ENCODE measurements at places on chromosomes 2 and 18. TPM values are rescaled to one million over a fixed set of nuclear protein-coding genes. Genes with fewer than 3 reads are reported as not detected.

GRCh38 chr18:74582642-74583041 lies 15.0 kb upstream of the ZNF407 start:
- no peak for DNase-seq

DNA sequence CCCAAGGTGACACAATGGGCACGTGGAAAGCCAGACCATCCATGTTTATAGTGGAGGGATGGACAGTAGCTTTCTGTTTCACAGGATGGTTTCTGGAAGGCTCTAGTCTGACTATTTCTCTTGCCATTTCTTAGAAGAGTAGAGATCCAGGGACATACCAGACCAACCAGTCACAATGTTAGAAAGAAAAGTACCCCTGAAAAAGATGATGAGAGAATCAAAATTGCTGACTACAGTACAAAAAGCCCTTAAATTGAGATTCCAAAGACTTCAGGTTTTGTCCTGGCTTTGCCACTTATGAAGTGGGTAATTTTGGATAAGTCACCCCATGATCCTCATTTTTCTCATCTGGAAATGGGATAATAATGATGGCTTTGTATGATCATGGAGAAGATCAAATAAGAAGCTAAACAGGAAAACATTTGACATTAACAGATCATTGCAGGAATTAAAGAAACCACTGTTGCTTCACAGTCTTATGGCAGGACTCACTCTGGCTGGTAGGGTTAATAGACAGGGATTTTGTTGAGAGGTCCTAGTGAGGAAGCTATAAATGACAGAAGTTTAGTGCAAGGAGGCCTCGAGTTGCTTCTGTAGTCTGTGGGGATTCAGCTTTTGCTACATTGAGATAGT lies 386.0 kb downstream of the IRS1 start:
- DNase-seq: no peak

DNA sequence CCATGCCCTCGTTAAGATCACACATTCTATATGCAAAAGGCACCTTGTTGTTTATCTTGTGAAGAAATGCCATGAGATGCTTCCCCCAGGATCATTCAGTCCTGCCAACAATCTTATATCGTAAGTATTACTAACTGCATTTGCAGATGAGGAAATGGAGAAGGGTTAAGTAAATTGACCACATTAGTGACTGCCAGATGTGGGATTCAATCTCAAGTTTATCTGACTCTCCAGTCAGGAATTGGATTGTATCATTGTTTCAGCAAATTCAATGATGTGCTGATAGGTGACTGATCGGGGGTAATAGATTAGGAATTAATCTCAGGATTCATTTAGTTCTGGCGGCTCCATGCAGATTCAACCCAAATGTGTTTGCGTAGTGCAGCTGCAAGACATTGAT lies 106.2 kb downstream of the CNTNAP5 start:
- DNase-seq: no peak

GRCh38 chr2:191318729-191319078 lies 73.5 kb downstream of the MYO1B start:
- peak; percentile 35 for DNase-seq

- DNase-seq: no peak
Measured at GRCh38 chr2:199922856-199923255, 11.8 kb downstream of the C2orf69 start.

DNA sequence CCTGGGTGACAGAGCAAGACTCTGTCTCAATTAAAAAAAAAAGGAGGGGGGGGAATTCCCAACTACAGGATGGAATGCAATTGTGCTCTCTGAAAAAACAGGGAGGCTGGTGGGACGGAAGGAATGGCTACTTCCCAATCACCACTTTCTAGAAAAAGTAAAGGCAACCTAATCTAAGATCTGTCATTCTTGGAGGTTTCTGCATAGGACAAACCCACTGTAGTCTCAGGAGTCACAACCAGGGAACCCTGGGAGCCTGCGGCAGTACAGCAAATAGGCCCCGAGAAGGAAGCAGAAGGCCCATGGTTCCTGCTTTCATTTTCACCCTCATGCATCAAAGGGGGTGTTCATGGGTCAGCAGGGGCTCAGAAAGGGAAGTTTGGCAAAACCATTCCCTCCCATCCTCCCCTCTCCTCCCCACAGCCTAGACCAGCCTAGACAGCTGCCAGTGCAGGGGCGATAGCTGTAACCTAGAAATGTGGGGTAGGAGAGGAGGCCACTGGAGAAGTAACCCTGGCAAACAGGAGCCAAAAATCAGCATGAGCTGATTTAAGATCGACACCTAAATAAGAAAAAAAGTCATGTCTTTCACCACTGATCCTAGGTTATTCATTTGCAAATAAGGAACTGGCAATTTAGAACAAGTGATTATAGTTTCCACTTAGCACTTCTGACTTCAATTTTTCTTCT lies 48.0 kb downstream of the TRABD2A start:
- DNase-seq: no peak

DNA sequence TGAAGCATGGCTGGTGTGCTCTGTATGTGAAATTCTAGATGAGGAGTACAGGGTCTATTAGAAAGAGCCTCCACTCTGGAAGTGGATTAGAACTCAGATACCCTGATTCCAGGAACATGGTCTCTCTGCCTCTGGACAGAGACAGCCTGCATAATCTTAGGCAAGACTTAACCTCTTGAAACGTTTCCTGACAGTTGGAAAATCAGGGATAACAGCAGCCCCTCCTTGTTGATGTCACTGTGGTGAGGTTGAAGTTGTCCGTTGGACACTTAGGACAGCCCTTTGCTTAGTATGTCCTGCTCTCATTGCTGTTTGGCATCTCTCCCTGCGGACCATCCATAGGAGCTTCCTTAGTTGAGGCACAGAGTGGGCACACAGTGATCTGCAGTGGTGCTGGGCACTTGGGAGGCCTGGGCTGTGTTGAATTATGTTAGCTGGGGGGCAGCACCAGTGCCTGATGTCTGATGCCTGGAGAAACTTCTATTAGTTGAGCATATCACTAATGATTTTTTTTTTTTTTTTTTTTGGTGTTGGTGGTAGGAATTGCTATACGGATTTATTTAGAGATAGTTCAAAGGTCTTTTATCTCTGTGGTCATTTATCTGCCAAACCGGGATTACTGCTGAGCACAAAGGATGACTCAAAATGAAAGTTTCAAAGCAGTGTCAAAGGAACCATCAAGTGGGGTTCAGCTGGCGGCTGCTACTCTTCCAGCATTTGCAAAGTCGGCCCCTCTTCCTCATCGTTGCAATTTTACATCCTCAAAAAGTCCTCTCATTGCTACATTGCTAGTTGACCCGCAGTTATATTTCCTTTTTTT lies 28.8 kb downstream of the SETBP1 start:
- no peak for DNase-seq

- DNase-seq: peak; percentile 68
Measured at GRCh38 chr2:119255760-119256581, 32.3 kb downstream of the STEAP3 start.

DNA sequence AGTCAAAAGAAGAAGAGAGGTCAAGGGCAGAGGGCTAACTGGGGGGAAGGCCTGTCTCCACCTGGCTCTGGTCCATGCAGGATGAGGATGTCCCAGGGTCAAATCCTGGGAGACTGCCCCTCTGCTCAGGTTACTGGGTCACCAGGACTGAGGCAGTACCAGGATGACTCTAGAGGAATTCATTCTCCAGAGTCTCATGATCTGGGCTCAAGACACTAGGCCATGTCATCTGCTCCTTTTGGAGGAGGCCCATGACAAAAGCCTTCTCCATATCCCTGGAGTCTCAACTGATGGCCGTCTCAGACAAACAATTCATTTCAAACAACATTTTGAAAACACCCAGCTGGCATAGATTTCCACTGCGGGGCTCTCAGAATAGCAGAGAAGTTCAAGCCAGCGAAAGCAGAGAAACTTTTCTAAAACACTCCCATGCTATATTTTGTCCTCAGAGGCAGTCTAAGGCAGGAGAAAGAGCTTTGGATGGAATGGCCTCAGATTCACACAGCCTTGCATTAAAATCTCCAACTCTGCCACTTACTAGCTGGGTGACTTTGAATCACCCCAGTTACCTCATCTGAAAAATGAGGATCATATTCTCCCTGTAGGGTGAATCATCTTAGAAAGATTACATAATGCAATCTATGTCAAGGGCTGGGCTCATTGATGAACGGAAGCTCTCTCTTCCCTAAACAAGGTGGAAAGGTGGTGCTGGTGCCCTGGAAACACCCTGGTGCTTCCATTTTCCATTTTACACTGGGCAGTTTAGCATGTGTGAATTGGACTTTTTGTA lies 48.8 kb upstream of the LCLAT1 start:
- no peak for DNase-seq

GRCh38 chr2:122866095-122866494 lies 1110.6 kb downstream of the TSN start:
- no peak for DNase-seq

GRCh38 chr2:192534072-192534471 lies 339.3 kb upstream of the TMEFF2 start:
- DNase-seq: no peak

GRCh38 chr2:6054161-6054671 lies 362.0 kb downstream of the SOX11 start:
- peak; percentile 23 for DNase-seq

GRCh38 chr2:28408764-28409599 lies 16.3 kb downstream of the FOSL2 start:
- no peak for DNase-seq

DNA sequence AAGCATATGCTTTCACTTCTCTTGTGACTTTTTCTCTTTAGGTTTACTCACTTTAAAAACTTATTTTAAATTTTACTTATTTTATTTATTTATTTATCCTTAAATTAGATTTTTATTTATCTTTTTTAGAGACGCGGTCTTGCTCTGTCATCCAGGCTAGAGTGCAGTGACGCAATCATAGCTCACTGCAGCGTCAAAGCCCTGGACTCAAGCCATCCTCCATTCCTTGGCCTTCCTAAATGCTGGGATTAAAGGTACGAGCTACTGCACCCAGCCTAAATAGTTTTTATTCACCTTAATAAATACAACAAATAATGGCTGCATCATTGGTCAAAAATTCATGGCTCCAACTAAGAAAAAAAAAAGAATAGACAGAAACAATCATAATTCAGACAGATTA lies 415.7 kb upstream of the FIGN start:
- DNase-seq: no peak

GRCh38 chr2:203721781-203722300 lies 15.4 kb downstream of the CD28 start:
- DNase-seq: no peak

GRCh38 chr2:96164459-96165184 lies 19.4 kb upstream of the DUSP2 start:
- peak; percentile 88 for DNase-seq

DNA sequence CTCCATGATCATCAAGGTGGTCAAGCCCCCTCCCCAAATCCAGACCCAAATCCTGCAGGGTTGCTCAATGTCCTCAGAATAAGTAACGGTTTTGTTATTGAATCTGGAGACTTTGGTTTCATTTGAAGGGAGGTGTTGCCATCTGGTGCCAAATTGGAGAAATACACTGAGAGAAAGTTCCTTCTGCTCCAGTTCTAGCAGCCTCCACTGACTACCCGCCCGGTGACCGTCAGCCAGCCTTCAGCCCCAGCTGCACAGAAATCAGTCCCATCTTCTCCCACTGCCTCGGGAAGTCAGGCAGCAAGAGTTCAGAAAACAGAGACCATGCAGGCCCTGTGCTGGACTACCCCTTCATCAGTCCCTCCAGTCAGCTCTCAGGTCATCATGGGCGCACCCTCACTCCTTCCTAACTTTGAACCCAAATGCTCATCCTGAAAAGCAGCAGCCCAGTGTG lies 38.7 kb downstream of the PKDCC start:
- peak; percentile 82 for DNase-seq

DNA sequence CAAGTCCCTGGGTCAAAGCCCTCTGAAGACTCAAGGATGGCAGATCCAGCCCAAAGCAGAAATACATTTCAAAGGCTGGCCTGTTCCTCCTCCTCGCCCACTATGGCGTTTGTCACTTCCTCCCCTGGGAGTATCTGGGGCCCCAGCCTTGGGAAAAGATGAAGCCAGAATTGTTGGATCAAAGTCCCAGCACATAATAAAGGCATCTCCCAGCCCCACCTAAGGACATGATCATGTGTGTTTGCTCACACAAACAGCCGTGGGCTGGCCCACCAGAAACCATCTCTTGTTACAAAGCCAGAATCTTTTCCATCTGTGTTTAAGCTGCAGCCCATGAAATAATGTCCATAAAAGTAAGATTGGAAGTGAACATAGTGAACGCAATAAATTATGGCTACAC lies 50.1 kb upstream of the HAAO start:
- DNase-seq: no peak

- no peak for DNase-seq
Measured at GRCh38 chr2:11863103-11863502, 116.7 kb downstream of the LPIN1 start.

- DNase-seq: peak; percentile 63
Measured at GRCh38 chr2:132670496-132671150, 618 bp upstream of the LYPD1 start.

GRCh38 chr2:72081451-72081850 lies 66.2 kb downstream of the CYP26B1 start:
- DNase-seq: no peak

DNA sequence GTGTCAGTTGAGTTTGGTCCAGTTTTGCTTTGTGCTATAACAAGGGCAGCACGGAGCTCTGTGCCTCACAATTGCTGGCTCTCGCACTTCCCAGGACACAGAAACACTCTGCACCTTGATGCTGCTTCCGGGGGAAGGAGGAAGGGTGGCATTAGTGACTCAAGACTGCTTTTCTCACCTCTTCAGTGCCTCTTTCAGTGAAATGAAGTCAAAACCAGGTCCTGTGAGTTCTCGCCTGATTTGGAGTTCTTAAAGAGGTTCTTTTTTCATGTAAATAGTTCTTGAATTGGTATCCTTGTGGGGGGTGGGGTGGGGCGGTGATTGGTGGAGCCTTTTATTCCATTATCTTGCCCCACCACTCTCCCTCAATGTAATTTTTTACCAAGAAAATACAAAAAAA lies 91.5 kb upstream of the MYT1L start:
- no peak for DNase-seq

DNA sequence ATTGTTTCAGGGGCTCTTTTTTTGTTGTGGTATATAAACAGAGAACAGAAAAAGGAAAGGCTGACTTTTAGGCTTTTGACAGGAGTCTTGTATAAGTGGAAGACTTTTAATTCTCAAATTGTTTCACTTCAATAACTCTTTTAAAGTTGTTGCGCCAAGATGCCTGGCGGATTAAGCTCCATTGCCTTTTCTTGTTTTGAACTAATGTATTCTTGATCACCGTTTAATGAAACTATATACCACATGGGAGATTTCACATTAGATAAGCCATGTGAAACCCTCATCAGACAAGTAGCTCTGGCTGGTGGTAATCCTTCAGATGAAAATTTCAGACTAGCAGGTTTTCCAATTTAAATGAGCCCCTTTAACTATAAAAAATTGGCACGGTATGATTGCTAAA lies 257.4 kb downstream of the CCDC178 start:
- DNase-seq: no peak

GRCh38 chr2:232483311-232483922 lies 4.2 kb downstream of the ECEL1 start:
- DNase-seq: peak; percentile 43

OTOS gene
- not detected for total RNA-seq

CREG2 gene
- total RNA-seq: 0.03 TPM

EGR4 gene
- total RNA-seq: 0.04 TPM

TUBA3E gene
- not detected for total RNA-seq

MOCOS gene
- total RNA-seq: 2.4 TPM

RNF125 gene
- 12.1 TPM for total RNA-seq

UNC50 gene
- 37.1 TPM for total RNA-seq

SERPINB13 gene
- not detected for total RNA-seq

IMPA2 gene
- total RNA-seq: 210 TPM

UGT1A1 gene
- not detected for total RNA-seq

TEKT4 gene
- total RNA-seq: not detected

NLRC4 gene
- total RNA-seq: 0.10 TPM

SPOPL gene
- total RNA-seq: 5.1 TPM
